ENCODE measurements at places on chromosomes 4 and X. TPM values are rescaled to one million over a fixed set of nuclear protein-coding genes. Genes with fewer than 3 reads are reported as not detected.

DNA sequence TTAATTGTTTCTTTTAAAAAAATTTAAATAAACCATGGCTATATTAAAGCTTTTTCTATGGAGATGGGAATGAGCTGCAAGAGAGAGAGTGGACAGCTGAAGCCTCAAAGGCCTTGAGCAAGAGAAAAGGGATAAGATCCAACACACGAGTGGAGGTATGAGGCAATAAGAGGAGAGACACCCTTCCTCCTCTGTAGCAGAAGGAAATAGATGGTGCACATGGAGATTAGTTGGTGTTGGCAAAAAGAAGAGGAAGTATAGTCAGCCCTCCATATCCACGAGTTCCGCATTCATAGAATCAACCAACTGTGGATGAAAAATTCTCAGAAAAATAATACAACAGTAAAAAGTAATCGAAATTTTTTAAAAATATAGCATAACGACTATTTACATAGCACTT, 3.2 kb downstream of the CXorf38 start:
- 0 out of 2 replicates have a peak, but pooled peaks cover 1% of the 10 kb centered on the region for H3K36me3 ChIP-seq
- 0 out of 2 replicates have a peak, but pooled peaks cover 2% of the 10 kb centered on the region for H3K27me3 ChIP-seq
- DNase-seq: peak; percentile 54
- H3K27ac ChIP-seq: no peak overlapping the region
- no peak overlapping the region for H3K4me3 ChIP-seq
- H3K4me1 ChIP-seq: no peaks in the 10 kb centered on the region

- no peak overlapping the region for H3K27ac ChIP-seq
- H3K4me3 ChIP-seq: no peak overlapping the region
- DNase-seq: no peak
- peaks cover 11% of the 10 kb centered on the region for H3K36me3 ChIP-seq
Observed at GRCh38 chr4:48589098-48589445, 99.0 kb downstream of the ZAR1 start.

DNA sequence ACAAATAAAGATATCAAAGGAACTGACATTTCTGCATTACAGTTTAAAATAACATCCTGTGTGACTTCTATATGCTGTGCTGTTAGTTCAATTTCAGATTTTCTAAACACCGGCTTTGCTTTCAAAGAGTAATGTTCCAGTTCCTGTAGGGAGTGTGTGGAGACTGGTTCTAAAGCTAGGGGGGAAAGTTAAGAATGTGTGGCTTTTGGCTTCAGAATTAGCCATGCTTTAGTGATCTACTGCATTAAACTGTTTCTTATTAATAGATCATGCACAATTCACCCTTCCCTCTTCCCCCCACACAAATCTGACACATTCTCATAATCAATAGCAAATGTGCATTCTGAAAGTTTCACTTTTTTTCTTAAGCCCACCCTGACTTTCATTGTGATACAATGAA, 32.0 kb upstream of the DKK2 start:
- no peaks in the 10 kb centered on the region for H3K4me1 ChIP-seq
- no peak overlapping the region for H3K27ac ChIP-seq
- no peaks in the 10 kb centered on the region for H3K27me3 ChIP-seq
- no peak overlapping the region for H3K4me3 ChIP-seq
- no peaks in the 10 kb centered on the region for H3K36me3 ChIP-seq

DNA sequence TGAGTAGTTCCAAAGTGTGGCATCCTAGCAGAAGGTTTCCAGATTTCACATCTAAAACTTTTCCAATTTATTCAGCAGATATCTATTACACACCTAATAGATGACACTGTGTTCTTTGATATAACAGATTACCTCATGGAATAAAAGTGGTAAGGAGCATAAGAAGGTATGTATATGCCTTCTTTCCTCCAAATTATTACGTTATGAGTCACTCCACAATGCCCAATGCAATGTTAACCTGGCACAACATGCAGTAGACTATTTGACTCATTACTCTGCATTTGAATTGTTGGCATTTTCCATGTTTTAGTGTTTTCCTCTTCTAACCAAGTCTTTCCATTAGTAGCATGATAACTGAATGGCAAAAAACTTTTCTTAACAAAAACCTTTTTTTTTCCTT, 383.6 kb downstream of the ADGRL3 start:
- H3K27ac ChIP-seq: no peak overlapping the region
- no peak overlapping the region for H3K4me3 ChIP-seq
- DNase-seq: peak; percentile 3
- H3K27me3 ChIP-seq: no peaks in the 10 kb centered on the region
- H3K4me1 ChIP-seq: no peaks in the 10 kb centered on the region
- H3K36me3 ChIP-seq: no peaks in the 10 kb centered on the region

- no peak overlapping the region for H3K4me3 ChIP-seq
- H3K36me3 ChIP-seq: no peaks in the 10 kb centered on the region
- no peak for DNase-seq
- H3K27ac ChIP-seq: no peak overlapping the region
Observed at GRCh38 chr4:13678186-13678924, 50.8 kb upstream of the BOD1L1 start.

Gene STATH
- not detected for polyA plus RNA-seq

Gene ARHGAP36
- polyA plus RNA-seq: not detected
